ENCODE measurements at places on chromosomes 3 and 15.

- no peak for DNase-seq
These were observed 12.0 kb downstream of the LYSMD4 start for GRCh38 chr15:99721104-99721778.

GRCh38 chr15:83775738-83776137 lies 121.8 kb downstream of the ADAMTSL3 start:
- DNase-seq, result no peak

DNA sequence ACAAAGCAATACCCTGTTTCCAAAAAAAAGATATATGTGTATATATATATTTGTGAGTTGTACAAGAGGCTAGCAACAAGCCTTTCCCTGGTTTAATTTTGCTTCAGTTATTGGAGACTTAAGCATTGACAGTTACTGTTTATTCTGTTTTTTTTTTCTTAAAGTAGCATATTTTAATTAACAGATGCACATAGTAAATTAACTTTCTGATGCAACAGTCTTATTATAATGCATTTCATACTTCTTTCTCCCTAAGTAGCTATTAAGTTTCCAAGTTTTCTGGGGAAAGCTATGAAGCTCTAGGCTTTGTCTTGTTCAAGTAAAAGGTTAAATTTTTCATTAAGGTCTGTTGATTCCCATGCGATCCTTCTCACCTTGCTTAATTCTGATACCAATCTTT lies 17.9 kb downstream of the PRKCI start:
- DNase-seq, result no peak

DNA sequence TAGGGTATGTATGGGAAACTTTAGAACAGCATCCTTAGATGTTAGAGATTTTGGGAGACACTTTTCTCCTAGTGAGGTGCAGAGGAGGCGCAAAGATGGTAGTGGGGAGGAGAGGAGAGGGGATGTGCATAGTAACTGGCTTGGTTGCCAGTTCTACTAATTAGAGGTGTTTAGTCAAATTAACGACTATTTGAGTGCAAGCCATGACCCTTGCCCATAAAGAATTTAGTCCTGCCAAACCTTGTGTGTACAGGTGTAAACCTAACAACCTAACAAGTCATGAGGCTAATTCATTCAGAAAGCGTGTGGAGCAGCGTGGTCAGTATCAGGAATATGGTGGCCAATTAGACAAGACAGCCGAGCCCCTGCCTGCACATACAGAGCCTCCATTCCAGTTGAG lies 62.2 kb upstream of the SEC22A start:
- DNase-seq, result no peak

DNA sequence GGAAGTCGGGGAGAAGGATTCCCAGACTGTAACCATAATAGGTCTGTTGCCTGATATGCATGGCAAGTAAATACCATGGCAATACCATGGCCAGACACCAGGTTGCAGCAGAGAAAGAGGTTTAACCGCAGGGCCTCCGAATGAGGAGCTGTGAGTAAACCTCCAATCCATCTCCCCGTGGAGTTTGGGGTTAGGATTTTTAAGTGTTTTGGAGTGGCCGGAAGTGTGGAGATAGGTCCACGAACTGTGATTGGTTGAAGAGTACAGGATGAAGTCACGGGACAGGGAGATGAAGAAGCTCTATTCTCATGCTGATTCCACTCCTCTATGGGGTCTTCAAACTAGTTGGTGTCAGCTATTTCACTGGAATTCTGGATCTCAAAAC lies 127.9 kb downstream of the ST8SIA2 start:
- peak; percentile 67 for DNase-seq

GRCh38 chr15:53978253-53978906 lies at the start of gene UNC13C:
UNC13C (plus strand) TSS chr15:53978441; CDS start chr15:54012904, 34,463 bp downstream.
- peak; percentile 1 for DNase-seq

GRCh38 chr3:54710954-54711353 lies 216.9 kb downstream of the LRTM1 start:
- no peak for DNase-seq

- no peak for DNase-seq
These were observed 8.9 kb upstream of the HAPLN3 start for GRCh38 chr15:88904257-88904623.

DNA sequence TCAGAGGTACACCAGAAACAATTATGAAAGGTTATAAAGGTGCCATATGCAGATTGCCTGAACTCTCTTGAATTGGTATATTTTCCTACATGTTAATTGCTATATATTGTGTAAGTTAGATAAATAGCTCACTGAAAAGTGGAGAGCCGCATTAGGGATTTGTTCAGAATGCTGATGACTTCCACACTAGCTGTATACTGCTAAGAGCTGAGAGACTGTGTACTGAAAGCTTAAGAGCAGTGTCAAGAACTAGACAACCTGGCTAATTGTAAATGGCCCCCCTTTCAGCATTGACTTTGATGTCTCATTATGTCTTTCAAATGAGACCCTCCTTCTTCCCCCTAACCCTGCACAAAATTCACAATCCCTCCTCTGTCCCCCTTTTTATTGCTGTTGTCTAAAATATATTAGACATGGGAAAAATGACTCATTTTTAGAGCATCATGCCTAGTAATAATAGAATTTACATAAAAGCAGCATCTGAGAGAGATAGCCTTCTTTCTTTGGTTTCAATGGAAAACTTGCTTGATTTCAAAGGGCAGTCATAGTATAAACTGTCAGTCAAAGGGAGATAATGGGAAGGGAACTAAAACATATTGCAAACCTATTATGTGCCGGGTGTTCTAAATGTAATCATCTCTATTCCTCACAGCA lies 34.7 kb upstream of the GREM1 start:
- DNase-seq, result no peak

GRCh38 chr3:23202921-23203707 lies at the start of gene UBE2E2:
UBE2E2 (plus strand) TSS chr3:23203327.
- peak; percentile 70 for DNase-seq

DNA sequence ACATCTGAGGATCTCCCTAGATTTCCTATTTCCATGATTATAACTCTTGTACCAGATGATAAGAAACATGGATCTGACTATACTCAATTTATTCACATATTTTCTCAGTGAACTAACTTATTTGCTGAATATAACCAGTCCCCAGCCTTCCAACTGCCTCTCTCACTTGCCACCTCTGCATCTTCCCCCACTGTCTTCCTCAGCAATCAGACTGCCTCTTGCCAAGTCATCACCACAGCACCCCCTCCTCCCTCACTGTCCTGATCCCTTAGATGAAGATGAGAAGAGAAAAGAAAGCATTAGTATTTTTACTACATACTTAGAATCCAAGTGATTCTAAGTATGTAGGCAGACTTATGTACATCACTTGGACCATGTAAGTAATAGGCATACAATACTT lies 71.9 kb downstream of the GTPBP8 start:
- no peak for DNase-seq

DNA sequence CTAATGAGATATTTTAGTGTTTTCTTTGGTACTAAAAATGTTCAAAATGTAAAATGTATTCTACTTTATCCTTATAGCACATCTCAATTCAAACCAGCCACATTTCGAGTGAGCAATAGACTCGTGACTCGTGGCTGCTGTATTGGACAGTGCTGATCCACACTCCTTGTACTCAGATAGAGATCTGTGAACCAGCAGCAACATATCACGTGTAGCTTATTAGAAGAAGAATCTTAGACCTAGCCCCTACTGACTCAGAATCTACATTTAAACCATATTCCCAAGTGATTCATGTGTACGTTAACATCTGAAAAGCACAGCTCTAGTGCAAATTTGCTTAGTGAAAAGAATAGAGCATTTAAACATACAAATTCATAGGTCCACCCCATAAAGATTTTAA lies 130.9 kb downstream of the IL1RAP start:
- peak; percentile 11 for DNase-seq

GRCh38 chr3:134333522-134334181 lies 40.6 kb downstream of the AMOTL2 start:
- peak; percentile 58 for DNase-seq

- DNase-seq, result no peak
These were observed 155.5 kb upstream of the TMC3 start for GRCh38 chr15:81529481-81529880.

- DNase-seq, result peak; percentile 24
These were observed 1.1 kb downstream of the DCUN1D1 start for GRCh38 chr3:182979103-182979673.

DNA sequence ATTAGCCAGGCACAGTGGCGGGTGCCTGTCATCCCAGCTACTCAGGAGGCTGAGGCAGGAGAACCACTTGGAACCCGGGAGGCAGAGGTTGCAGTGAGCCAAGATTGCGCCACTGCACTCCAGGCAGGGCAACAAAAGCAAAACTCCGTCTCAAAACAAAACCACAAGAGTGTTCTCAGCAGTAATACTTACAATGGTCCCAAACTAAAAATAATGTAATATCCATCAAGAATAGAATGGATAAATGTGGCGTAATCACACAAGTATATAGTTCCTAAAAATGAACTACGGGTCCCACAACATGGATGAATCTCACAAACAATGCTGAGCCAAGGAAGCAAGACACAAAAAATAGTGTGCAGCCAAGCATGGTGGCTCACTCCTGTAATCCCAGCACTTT lies 39.2 kb downstream of the STAG1 start:
- DNase-seq, result no peak

- DNase-seq, result no peak
These were observed 193.0 kb upstream of the THRB start for GRCh38 chr3:24687671-24688070.

DNA sequence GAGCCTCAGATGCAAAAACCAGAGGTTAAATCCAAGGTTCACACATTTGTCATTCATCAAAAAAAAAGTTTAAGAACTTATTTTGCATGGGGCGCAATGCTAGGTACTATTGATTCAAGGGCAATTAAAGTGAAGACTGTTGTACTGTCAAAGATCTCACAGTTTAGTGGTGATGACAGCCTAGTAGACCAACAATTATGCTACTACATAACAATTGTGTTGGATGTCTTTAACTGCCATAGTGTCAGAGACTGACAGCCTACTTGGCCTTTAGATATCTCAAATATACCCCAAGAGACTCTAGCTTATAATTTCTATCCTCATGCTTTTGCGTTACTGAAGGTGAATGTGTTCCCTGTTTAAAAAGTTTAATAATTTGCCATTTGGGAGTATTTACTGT lies 72.1 kb upstream of the PHLDB2 start:
- no peak for DNase-seq

- peak; percentile 89 for DNase-seq
These were observed 129.4 kb downstream of the VGLL4 start for GRCh38 chr3:11514191-11514821.

DNA sequence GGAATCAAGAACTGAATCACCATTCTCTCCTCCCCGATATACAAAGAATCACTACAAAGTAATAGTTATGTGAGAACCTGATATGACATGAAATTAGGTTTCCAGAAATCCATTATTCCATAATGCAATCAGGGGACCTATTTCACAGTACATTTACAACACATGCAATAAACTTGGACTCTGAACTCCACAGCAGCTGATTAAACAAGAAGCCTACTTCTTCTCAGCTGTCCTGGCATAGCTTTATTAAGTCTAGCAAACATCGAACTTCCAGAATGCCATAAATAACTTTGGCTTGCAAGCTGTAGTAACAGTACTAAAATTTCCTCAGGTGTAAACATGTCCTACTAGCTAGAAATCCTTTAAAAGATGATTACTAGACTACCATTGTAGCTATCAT lies 17.8 kb downstream of the PDCD10 start:
- no peak for DNase-seq

GRCh38 chr3:194083637-194084224 lies 52.2 kb upstream of the HES1 start:
- no peak for DNase-seq

- no peak for DNase-seq
These were observed 490.8 kb downstream of the MCTP2 start for GRCh38 chr15:94722024-94722636.

DNA sequence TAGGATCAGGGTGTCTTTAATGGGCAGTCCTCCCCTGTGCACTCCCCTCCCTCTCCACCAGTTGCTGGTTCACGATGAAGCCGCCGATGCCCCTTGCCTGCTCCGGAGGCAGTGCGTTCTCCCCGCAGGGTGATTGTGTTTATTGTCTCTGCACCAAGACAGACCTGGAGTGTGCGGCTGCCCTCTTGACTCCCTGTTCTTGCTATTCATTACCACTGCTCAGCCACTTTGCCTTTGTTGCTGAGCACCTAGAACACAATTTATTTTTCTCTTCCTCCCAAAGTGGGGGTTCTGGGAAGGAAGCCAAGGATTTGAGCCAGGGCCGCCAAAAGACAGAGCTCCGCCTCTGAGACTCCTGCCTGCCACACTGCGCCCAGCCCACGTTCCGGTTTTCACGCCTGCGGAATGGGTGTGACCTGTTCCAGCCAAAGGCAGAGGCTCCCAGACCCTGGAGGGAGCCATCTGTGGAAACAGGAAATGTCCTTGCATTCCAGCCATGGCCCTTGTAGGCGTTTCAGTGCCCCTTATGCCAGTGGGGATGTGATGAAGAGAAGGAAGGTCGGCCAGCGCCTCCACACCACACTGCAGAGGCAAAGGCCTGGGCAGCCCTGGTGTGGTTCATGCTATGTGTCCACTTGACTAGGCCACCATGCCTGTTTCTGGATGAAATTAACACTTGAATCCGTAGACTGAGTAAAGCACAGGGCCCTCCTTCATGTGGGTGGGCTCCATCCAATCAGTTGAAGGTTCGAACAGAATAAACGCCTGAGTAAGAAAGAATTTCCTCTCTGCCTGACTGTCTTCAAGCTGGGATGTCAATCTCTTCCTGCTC lies 85.8 kb downstream of the HMG20A start:
- DNase-seq, result peak; percentile 31

Measured in iris pigment epithelial cell (primary cell).